ENCODE measurements at places on chromosomes 12 and 14.

DNA sequence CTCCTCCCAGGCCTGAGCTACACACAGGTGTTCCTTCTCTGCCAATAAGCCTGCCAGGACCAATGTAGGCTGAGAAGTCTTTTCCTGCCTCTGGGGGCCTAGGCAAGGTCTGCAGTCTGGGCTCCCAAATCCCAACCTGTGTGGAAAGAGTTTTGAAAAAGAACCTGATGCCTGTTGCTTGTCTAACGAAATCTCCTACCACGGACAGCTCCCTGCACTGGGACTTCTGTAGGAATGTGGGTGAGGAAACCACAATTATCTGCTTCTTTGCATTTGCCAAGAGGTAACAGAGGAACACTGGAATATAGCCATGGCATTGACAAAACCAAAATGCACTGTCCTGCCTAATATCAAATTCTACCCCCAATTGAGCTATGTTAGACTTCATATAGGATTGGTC is 877.0 kb upstream of the TMEM132C start:
- no peak for DNase-seq

DNA sequence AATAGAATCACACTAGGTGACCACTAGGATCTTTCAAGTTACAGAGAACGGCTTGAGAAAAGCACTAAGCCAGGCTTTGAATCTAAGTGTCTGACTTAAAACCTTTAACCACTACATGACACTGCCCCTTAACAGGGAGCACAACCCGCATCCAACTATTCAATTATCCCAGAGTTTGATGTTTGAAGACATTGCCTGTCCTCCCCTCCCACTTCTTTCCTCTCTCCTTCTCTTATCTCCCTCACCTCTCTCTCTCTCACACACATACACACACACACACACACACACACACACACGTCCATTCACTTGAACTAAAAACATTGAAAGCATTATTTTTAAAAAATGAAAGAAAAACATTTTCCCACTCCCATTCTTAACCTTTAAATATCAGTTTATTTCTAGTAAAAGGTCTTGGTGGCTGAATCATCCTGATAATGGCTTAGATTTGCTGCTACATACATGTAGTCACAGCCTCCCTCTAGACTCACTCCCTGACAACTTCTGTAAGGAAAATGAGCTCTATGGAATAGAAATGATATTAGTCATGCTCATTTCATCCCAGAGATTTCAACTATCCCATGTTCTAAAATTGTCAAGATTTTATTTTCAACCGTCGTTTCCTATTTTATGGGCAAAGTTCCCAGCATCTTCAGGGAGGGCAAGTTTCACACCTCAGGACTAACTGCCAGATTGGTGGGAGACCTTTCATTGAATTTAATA is 53.5 kb upstream of the RAP1B start:
- no peak for DNase-seq

DNA sequence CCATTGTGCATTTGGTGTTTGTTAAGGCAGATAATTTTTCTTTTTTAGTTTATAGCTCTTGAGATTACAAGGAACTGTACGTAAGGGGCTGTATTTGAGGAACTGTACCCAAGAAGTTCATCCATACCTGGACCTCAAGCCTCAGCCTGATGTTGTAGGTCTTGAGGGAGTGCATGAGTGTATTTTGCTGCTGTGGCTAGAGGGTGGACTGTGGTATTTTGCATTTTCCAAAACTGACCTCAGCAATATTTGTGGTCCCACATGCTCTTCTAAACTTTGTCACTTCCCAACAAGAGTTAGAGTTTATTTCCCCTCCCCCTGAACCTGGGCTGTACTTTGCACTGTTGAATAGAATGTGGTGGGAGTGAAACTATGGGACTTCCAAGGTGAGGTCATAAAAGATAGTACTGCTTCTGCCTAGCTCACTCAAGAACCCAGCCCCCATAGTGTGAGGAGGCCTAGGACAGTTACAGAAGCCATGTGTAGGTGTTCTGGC is 42.2 kb upstream of the FBXO33 start:
- DNase-seq: no peak

DNA sequence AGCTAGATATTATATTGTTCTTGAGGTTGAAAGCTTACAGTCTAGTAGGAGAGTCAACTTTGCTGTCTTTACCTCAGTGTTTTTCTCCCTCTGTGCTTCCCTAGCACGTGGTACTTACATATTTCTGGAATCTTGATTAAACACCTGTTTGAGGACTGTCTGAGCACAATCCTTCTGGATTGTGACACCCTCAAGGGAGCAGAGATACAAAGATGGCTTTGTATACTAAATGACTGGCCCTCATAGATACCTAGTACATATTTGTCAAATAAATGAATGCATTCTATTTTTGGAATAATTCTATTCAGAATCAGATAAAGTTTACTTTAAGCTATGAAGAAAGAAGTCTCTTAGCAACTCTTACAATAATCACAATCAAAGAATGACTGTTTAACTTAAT is 113.3 kb downstream of the LRRK2 start:
- no peak for DNase-seq

GRCh38 chr12:96237035-96237434 is 42.9 kb downstream of the ELK3 start:
- DNase-seq: no peak

DNA sequence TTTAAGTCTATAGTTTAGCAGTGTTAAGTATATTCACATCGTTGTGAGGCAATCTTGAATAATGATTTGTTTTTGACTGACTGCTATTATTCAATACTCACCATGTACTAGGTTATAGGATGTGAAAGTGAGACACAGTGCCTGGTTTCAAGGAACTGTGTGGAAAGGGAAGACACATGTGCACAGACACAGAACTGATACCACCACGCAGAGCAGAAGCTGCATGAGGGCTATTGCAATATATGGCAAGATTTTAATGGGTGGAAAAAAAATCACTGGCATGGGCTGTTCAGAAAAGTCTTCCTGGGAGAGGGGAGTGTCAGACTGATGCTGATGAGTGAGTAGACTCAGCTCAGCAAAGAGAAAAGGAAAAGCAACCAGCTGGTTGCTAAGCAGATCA is 10.4 kb downstream of the SLC7A8 start:
- no peak for DNase-seq

DNA sequence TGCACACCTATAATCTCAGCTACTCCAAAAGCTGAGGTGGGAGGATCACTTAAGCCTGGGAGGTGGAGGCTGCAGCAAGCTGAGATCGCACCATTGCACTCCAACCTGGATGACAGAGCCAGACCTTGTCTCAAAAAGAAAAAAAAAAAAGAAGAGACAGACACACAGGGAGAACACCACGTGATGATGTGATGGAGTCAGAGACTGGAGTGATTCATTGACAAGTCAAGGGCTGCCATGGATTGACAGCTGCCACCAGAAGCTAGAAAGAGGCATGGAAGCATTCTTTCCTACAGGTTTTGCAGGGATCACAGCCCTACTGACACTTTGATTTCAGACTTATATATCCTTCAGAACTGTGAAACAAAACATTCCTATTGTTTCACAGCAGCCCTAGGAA is 3.5 kb upstream of the HCFC2 start:
- DNase-seq: no peak

GRCh38 chr14:77025744-77026165 is 2.8 kb downstream of the IRF2BPL start:
- no peak for DNase-seq

- no peak for DNase-seq
Observed at GRCh38 chr14:23353433-23353780, 720 bp upstream of the SLC22A17 start.

DNA sequence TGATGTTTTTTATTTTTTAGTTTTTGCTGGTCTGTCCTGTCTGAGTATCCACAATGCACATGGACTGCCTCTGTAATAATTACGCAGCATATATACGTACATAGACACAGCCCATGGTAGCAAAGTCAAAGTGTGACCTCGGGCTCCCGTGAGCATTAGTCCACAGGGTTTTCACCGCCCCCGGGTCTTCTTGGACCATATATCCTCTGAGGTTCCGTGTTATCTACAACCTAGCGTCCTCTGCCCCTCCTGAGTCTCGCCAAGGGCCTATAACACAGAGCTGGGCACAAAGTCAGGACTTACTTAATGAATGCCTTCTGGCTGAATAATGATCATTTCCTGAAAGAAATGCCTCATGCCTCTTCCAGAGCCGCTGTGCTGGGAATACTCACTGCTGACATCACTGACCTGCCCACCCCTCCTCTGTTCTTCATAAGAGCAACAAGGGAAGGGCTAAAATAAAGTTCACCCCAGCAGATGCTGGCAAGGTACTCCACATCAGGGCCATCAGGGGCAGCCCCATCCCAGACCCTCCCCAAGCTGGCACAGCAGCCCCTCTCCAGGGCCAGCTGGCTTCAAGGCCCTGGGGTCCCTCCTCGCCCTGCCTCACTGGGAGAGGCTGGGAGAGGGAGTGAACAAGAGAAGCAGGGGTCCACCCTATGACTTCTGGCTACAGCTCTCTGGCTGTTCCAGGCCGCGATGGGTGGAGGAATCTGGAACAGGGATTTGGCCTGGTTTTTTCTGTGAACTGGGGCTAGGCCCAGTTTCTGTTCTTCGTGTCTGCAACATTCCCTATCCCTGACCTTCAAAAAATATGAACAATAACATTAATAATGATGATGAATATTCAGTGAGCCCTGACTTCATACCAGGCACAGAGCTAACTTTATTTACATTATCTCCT is 7.9 kb downstream of the HDAC7 start:
- DNase-seq: no peak

GRCh38 chr12:110354172-110354780 is 49.2 kb downstream of the ANAPC7 start:
- no peak for DNase-seq

- DNase-seq: no peak
Observed at GRCh38 chr12:43022838-43023237, 433.3 kb upstream of the PRICKLE1 start.

DNA sequence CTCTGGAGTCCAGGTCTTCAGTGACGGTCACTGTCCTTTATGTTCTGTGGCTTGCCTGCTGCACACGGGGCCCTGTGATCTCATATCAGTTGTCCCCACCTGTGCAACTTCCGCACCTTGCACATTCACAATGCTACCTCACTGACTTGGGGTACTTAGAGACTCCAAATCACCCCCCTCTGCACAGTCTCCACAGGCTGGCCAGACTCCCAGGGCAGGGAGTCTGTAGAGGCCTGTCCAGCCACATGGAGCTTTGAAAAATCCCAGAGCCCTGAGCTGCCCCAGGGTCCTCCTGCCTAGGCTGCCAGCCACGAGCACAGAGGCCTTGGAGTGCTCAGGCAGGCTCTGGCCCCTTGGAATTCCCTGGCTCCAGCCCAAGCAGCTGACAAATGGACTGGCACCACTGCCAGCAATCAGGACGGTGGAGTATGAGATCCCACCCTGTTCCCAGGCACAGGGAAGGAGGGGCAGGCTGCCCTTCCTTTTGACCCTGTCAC is 26.4 kb downstream of the CMKLR1 start:
- DNase-seq: no peak

GRCh38 chr14:96294246-96294645 is 38.2 kb downstream of the BDKRB1 start:
- no peak for DNase-seq

GRCh38 chr14:99968941-99969340 is 96.3 kb upstream of the EVL start:
- DNase-seq: no peak

GRCh38 chr12:108295641-108296040 is 43.5 kb downstream of the CMKLR1 start:
- DNase-seq: no peak

- DNase-seq: no peak
Observed at GRCh38 chr14:71238835-71239234, 331.6 kb downstream of the PCNX1 start.

GRCh38 chr14:24145690-24146452 is 539 bp downstream of the PSME2 start:
- no peak for DNase-seq

DNA sequence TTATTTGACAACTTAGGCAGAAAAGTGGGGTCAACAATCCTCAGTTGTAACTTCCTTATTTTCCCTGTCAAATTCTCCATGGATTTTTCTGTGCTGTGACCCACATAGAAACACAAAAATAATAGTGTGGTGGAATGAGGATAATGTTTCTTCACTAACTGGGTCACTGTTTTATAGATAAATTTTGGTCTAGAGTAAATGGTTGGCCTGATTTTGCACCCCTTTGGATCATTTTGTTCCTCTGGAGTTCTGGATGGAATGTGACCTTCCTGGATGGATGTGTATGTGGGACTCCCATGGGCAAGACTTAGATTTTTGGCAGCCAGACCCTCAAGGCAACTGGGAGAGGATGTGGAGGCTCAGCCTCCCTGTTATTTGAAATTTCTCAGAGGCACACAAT is 52.7 kb upstream of the RNU6-8 start:
- DNase-seq: no peak

DNA sequence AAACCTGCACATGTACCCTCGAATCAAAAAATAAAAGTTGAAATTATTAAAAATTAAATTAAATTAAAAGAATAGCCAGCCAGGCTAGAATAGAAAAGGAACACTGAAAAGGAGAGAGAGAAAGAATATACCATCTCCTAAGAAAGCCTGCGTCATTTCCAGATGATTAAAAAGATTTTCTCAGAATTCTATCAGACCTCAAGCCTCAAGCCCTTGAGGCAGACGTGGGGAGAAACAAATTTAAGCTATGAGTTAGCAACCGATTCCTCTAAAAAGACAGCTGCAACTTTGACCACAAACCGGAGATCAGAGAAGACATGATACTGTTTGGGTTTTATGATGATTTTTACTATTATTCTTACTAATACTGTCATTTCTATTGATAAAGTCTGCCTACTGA is 138.3 kb downstream of the KSR2 start:
- DNase-seq: no peak

GRCh38 chr14:103712633-103713247 is 2.5 kb downstream of the XRCC3 start:
- DNase-seq: no peak

- peak; percentile 75 for DNase-seq
Observed at GRCh38 chr12:1796515-1797010, 23.8 kb upstream of the LRTM2 start.

- no peak for DNase-seq
Observed at GRCh38 chr14:73014105-73014504, 12.8 kb downstream of the ZFYVE1 start.

DNA sequence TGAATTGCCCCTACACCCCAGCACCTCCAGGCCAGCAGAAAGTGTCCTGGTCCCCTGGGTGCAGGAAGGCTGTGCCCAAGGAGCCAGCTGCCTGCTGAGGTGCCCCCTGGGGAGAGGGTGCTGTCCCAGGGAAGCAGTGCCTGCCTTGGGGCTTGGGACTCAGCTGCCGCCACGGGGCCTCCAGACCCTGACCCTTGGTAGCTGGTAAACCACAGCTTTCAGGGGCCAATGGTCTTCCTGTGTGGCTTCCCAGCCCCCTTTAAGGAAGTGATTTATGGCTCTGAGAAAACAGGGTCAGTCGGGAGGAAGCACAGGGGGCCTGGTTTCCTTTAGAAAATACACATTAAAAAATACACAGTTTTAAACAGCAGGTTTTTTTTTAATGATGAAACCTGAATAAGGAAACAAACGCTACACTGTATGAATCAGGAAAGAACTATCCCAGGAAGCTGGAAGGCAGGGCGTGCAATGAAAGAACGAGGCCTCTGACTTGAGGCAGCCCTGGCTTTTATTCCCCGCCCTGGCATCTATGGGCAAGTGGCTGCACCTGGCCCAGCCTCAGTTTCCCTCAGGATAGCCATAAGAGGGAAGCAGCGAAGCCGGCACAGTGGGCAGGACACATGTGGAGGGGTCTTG is 40.6 kb upstream of the EML1 start:
- no peak for DNase-seq
